Kidney glomerular epithelial cell (primary cell): ENCODE measurements at places on chromosomes 1 and 21.

- DNase-seq = no peak
Observed at GRCh38 chr1:91661121-91661520, 160.5 kb downstream of the CDC7 start.

- DNase-seq = no peak
Observed at GRCh38 chr1:37143800-37144199, 109.5 kb upstream of the GRIK3 start.

DNA sequence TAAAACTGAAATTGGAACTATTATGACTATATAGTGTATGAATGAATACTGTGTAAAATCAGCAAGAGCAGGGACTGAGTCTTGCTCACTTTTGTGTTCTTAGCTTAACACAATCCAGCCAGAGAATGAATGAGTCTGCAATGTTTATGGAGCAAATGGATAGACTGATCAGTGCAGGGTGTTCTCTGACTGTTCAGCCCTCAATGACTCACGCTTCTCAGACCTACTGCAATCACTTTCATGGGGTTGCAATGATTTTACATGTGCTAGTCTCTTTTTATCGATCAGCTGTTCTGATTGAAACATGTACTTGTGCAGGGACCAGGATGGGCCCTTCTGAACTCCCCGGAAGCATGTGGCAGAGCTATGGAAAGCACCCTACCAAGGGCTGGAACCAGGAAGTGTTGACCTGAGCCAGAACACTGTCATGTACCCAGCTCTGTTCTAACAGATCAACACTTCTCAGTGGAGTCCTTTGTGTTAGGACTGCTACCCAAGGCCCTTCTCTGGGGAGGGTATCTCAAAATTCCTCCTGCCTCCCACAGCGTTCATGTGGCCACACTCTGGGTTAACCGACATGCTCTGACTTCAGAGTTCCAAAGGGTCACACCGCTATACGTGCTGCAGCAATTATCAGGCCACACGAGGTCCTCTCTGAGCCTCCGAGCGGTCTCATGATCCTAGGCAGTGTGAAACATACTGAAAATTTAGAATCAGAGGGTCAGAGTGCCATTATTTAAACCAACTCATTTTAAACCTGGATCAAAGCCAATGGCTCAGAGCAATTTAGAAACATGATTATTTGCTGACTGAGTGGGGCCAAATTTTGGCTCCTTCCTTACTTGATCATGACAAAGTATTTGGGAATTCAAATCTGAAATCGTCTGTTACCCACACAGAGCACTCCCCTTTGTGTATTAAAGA, 35.2 kb downstream of the GRIK1 start:
- no peak for DNase-seq

- DNase-seq = no peak
Observed at GRCh38 chr21:38721958-38722357, 83.8 kb upstream of the ETS2 start.

GRCh38 chr21:29640080-29640508, 299.7 kb downstream of the GRIK1 start:
- DNase-seq = no peak

GRCh38 chr1:29447368-29447767, 211.0 kb downstream of the PTPRU start:
- no peak for DNase-seq

DNA sequence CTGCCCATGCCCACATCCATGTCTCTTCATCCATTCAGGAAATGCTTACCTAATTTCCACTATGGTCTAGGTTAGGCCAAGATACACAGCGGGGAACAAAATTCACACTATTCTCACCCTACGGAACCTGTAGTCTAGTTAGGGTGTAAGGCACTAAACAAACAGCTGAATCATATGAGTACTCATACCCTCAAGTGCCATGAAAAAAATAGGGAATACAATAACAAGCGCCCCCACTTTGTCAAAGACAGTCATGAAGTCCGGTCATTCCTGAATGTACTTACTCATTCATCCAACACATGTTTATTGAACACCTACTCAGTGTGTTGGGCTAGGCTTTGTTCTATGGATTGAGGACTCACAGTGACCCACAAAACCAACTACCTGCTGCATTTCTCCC, 6.2 kb upstream of the FYB2 start:
- DNase-seq = no peak

GRCh38 chr21:20789729-20790500, 208.3 kb upstream of the NCAM2 start:
- no peak for DNase-seq

- DNase-seq = no peak
Observed at GRCh38 chr1:168202941-168203654, 22.7 kb upstream of the SFT2D2 start.
